ENCODE measurements at places on chromosomes 13 and 19.

GRCh38 chr13:112569821-112570220, 18.1 kb downstream of the TUBGCP3 start:
- no peak for DNase-seq

DNA sequence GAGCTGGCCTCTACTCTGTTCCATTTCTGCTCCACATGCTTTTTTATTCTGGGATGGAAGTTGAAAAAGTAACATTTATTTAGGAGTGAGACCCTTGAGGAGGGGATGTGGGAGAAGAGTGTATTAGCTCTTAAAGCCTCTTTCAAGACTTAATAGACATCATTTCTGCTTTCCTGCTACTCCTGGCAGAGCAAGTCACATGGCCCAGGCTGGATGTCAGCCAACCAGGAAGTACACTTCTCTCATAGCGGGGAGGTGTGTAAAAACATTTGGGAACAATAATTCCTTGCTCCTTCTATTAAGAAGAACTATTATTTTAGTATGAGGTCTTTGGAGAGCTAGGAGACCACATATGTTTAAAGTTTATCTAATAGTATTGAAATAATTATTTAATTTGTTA, 40.6 kb upstream of the FAM216B start:
- DNase-seq = no peak

GRCh38 chr19:54493967-54494585, 8.6 kb upstream of the LAIR2 start:
- no peak for DNase-seq

DNA sequence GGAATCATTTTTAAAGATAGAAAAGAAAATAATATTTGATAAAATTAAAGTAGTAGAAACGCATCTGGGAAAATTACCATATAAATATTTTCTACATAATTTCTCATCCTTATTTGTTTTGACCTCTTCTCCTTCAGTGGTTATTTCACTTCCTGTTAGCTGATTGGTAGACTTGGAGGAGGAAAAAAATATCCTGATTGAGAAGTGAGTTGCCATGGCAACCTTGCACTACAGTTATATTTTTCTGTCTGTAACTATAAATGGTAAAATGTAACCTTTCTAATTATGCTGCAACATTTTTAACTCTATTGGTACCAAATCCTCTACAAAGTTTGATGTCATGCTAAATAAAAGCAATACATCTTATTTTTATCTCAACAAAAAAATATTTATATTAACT, 45.2 kb downstream of the SCEL start:
- DNase-seq = no peak

DNA sequence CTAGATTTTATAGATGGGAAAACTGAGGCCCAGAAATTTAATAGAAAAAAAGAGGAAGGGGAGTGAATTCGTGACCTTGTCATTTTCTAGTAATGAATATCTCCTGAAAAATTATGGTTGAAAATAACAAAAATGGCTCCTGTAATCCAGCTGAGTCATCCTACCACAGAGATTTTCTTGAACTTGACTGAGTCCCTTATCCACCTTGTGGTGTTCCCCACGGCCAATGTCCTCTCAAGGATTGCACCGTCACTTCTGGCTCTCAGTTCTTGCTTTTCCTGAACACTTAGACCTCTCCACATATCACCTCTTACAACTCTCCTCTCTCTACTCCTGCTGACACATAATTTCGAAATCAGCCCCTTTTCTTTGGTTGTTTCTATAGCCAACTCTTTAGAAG, 1.2 kb upstream of the KATNAL1 start:
- DNase-seq = no peak

GRCh38 chr19:5018224-5019015, 49.5 kb downstream of the KDM4B start:
- DNase-seq = no peak

- DNase-seq = no peak
Measured at GRCh38 chr19:17686023-17686521, 2.1 kb downstream of the UNC13A start.

- no peak for DNase-seq
Measured at GRCh38 chr19:7450243-7451223, 38.3 kb downstream of the PEX11G start.

DNA sequence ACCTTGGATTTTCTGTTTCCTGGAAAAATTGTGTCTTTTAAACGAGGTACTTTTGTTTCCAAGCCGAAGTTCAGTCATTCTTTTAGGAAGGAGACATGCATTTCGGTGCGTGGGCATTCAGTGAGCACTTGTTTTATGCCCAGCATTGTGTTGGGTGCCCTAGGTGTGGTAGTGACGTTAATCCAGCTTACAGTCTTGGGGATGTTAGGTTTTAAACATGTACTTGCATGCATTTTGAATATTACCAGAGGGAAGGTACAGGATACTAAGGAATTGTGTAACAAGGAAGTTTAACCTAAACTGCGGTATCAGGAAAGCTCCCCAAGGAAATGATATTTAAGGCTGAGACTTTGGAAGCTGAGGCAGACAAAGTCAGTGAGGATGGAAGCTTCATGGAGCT, 66.3 kb downstream of the ARHGAP35 start:
- no peak for DNase-seq

DNA sequence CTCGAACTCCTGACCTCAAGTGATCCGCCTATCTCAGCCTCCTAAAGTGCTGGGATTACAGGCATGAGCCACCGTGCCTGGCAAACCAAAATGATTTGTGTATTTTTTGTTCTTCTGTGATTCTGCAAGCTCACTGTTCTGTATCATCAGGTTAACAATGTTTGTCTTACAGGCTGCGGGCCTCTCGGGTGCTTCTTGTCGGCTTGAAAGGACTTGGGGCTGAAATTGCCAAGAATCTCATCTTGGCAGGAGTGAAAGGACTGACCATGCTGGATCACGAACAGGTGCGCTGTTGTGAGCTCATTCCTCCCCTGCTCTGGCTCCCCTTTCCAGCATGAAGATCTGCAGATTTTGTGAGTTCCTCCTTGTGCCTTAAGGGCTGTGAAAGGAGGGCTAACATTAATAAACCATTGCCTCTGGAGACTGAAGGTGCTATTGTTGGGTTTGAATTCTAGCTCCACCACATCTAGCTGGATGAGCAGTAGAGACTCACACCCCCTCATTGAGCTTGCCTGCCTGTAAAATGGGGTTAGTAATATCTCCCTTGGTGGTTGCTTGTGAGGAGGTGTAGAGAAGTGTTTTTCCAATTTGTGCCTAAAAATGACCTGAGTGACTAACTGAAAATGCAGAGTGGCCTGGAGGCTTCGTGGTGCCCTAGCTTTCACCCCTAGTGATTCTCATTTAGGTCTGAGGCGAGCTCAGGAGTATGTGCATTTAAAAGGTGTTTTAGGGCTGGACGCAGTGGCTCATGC, 12.9 kb downstream of the SAE1 start:
- no peak for DNase-seq

DNA sequence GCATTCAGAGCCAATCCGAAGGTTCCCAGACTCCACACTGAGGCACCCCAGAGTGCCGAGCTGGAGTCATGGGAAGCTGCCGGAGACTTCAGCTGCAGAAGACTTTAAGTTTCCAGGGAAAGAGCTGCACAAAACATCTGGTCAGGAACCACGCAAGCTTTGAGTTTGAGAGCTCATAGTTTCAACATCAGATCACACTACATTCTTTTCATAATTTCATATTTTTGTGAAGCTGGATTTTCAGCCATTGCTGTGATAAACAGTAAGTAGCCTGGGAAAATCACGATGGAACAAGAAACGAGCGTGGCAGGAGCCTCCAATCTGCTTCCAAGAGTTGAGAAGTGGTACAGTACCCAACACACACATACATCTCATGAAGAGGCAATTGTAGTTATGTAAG, 25.5 kb upstream of the ATP12A start:
- DNase-seq = no peak

GRCh38 chr19:58196901-58197616, 14.2 kb downstream of the ZNF274 start:
- DNase-seq = peak; percentile 14

GRCh38 chr19:17379221-17379631, 2.1 kb upstream of the PLVAP start:
- no peak for DNase-seq

GRCh38 chr19:19911150-19911549, 10.4 kb downstream of the ZNF93 start:
- DNase-seq = no peak

- no peak for DNase-seq
Measured at GRCh38 chr13:51246025-51246417, 23.8 kb downstream of the FAM124A start.

DNA sequence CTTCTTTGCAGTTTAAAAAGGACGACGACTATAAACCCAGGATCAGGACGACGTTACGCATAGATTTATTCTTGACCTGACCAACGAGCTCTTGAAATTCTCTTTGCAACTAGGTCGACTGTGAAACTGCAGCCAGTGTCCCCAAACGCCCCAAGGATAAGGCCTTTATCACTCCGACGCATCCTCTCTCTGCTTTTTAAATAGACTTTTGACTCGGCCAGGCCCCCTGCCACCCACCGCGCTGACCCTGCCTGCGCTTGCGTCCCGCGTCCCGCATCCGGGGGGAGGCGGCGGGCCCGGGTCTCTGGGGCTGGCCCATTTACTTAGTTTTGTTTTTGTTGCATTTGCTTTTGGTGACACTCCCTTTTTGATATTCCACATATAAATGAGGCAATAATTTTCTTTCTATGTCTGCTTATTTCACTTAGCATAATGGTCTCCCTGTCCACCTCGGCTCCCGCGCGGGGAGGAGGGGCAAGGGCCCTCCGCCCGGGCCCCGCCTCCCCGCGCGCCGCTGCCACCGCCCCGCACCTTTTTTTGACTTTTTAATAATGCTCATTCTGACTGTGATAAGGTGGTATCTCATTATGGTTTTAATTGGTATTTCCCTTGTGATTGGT, 17.4 kb downstream of the RB1 start:
- DNase-seq = no peak

DNA sequence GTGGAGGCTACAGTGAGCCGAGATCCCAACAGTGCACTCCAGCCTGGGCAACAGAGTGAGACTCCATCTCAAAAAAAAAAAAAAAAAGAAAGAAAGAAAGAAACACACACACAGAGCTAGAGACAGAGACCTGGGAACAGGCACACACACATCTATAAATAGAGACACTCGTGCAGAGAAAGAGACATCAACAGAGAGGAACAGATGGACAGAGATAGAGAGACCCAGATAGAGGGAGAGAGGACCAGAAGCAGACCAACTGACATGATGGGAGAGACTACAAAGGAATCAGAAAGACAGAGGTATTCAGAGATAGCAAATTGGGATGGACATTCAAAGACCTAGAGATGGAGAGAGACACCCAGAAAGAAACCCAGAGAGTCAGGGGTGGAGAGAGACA, 2.1 kb upstream of the CA11 start:
- DNase-seq = no peak

DNA sequence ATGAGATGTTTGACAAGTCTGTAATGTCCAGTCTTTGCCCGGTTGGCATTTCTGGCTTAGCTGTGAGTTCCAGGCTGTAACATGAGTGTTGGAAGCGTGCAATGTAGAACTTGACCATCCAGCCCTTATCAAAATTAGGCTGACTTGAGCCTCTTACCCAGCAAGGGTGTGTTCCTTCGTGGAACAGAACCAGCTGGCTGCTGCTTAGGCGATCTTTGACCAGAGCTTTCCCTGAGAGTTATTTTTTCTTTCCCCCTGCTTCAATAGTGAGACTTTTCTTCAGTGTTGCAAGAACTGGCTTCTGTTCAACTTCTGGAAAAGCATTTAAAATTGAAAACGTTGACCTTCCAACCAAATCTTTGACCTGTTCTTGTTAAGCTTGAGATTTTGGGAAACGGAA, 6.5 kb downstream of the TNFSF13B start:
- DNase-seq = no peak

GRCh38 chr13:113914333-113915011, 50.6 kb upstream of the GAS6 start:
- no peak for DNase-seq

DNA sequence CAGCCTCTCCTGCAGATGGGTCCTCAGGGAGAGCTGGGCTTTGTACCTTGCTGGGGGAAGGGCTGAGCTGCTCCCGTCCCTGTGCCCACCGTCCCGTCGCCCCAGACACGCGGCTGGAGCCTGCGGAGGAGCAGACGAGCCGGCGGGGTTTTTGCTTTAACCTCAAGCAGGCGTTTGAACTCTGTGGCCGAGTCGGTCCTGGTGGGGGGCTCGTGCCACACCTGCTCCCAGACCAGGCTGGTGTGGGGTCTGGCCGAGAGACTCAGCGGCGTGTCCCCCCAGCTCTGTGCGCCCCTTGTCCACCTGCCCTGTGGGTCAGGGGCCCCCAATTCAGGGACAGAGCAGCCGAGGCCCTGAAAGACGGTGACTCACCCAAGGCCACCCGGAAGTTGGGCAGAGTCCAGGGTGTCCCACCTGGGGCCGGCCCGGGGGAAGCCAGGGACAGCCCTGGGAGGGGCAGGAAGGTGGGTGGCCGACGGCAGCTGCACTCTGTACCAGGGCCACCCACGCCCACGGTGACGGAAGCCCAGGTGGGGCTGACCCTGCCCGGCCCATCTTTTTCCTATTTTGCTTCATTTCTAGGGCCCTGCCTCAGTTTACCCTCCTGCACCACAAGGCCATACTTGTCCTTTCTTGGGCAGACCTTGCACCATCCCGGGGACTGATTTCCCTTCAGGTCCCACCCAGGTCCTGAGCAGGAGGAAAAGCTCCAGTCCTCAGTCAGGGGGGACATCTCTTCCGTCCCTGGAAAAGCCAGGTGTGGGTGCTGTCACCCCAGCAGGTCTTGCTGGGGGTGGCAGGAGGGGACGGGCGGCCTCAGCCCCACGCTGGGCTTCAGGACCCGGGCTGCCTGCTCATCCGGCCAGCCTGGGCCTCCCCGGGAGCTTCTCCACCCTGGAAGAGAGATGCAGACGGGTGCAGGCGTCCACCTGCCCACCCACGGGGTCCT, 5.3 kb downstream of the EFNA2 start:
- DNase-seq = no peak

- DNase-seq = no peak
Measured at GRCh38 chr13:67515895-67516294, 285.8 kb upstream of the PCDH9 start.

DNA sequence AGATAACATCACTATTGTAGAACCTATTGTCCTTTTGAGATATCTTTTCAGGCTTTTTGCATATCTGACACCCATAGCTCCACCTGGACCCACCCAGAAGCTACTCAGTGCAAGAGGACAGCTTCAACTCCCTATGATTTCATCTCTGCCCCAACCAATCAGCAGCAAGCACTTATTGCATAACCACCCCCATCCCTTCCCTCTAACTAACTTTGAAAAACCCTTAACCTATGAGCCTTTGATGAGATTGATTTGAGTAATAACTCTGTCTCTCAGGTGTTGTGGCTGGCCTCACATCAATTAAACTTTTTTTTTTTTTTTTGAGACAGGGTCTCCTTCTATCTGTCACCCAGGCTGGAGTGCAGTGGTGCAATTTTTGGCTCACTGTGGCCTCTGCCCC, 13.4 kb upstream of the MTRF1 start:
- DNase-seq = no peak

GRCh38 chr19:41521931-41522555, 53.9 kb upstream of the CEACAM21 start:
- no peak for DNase-seq
